NCI-H446 treated with DMSO at 0.1 percent for 48 hours (cell line): ENCODE measurements at places on chromosomes 5 and 9.
A peak's percentile ranks its signal among the peaks of the same experiment; 100 is the strongest.

- no peak for DNase-seq
These were observed at the start of gene GFI1B for GRCh38 chr9:132978451-132979131. TSS of gene GFI1B (plus strand) at chr9:132978694. CDS start at chr9:132986679, 7,985 bp downstream.

- no peak for DNase-seq
These were observed 28.0 kb upstream of the DMRT3 start for GRCh38 chr9:948497-948896.

- DNase-seq = peak; percentile 90
These were observed 515.8 kb downstream of the KIF4B start for GRCh38 chr5:155529362-155529761.

GRCh38 chr9:93010056-93010455 lies 48.4 kb upstream of the SUSD3 start:
- DNase-seq = no peak

DNA sequence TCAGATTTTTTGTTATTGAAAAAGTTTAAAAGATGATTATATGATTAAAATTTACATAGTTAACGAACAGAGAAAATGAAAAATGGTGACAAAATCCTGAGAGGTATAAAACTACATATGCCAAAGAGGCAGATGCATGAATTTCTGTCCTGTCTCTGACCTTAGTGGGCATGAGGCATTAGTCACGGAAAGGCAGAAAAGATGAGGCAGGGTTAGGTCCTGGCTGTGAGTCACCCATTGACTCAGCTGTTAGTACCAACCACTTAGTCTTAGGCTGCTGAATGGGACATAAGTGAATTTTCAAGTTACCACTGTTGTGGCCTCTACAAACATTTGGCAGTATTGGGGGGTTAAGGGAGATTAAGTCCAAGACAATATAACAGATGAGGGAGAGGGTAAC lies 33.1 kb downstream of the RASA1 start:
- DNase-seq = no peak
